ENCODE measurements at places on chromosomes 4 and X. TPM values are rescaled to one million over a fixed set of nuclear protein-coding genes. Genes with fewer than 3 reads are reported as not detected.

- peak; percentile 21 for DNase-seq
Observed at GRCh38 chrX:123731258-123731986, 1.4 kb downstream of the THOC2 start.

- DNase-seq, result no peak
Observed at GRCh38 chr4:4974727-4975126, 44.5 kb downstream of the CYTL1 start.

DNA sequence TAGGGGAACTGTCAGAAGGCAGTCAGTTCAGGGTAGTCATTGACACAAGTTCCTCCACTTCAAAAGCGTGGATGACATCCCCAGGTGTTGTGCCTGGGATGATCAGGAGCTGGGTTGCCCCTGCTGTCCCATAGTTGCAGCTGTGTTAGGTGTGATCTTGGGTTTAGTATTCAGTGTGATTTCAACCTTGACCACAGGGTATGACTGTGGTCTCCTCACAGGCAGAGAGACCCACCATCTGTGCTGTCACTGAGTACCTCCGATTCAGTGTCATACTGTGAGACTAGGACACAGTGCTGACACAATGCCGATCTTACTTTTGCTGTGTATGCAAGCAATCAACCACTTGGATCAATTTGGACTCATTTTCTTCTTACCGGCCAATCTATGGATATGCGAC lies 25.2 kb downstream of the FOXR2 start:
- DNase-seq, result no peak

DNA sequence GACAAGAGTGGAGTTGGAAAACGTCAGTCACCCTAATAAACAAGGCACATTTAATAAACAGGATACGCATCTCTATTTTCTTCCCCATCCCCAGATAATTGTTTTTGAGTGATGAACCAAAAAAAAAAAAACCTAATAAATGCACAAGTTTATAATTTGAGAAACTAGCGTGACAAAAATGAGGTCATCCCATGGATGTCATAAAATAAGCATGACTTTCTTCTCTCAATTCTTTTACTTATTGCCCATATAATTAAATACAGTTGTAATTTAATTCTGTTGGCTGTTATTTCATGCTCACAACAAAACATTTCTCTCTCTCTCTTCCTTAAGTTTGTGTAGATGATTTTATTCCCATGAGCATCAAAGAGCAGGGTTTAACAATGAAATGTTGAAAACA lies 20.7 kb downstream of the PRKG2 start:
- no peak for DNase-seq

The ADGRA3 gene
- total RNA-seq, result 68.9 TPM

The RTL9 gene
- total RNA-seq, result not detected
